GM12864 (cell line): ENCODE measurements at places on chromosomes 1 and 21.

GRCh38 chr1:229661897-229662296 is 35.9 kb downstream of the URB2 start:
- DNase-seq = no peak

DNA sequence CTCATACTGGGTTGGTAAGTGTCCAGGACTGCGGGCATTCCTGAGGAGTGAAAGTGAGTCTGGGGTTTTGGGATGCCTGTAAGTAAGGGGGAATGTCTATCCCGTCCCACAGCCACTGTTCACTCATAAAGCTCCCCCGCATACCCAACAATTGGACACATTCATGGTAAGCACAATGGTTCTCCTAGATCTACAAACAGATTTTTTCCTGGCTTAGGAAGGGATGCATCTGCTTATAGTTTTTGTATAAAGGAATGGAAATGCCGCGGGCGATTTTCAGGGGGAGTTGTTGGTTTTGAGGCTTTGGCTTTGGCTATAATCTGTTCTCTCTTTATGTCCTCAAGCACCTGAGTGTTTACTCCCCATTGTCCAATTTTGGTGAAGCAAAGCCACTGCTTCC is 7.1 kb downstream of the ERVH48-1 start:
- no peak for DNase-seq

DNA sequence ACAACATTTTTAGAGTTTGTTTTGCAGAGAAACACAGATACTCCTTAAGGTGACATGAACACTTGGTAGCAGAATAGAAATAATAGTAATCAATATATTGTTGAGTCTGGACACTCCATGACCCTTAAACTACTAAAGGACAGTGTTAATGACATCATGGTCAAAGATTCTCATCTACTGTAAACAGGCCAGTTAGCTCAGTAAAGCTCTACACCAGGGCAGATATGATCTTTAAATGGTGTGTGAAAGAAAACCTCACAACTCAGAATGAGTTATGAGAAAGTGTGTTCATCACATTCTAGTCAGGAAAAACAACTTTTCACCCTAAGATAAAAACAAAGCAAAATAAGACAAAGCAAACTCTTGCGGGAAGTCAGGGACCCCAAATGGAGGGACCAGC is 58.1 kb upstream of the ADAMTS5 start:
- DNase-seq = no peak

- DNase-seq = no peak
Measured at GRCh38 chr1:61853583-61853982, 111.3 kb downstream of the PATJ start.

- DNase-seq = no peak
Measured at GRCh38 chr1:222784916-222785315, 29.9 kb upstream of the DISP1 start.

GRCh38 chr1:61123326-61123725 is 41.0 kb downstream of the NFIA start:
- no peak for DNase-seq

- no peak for DNase-seq
Measured at GRCh38 chr1:63082766-63083165, 239.6 kb upstream of the FOXD3 start.

DNA sequence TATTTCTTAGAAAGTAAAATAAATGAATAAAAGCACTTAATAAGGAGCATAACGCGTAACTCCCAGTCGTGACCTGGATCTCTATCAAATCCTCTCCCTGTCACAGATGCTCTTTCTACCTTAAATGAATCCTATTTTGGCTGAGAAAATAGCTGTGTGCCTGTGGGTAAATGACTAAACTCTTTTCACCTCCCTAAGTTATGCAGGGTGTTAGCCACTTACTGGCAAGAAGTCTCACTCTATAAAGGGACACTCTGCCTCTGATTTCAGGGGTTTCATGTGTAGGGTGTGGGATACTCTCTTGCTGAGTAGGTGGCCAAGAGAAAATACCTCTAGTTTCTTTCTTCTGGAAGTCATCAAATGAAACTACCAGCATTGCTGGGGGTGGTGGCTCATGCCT is 24.3 kb upstream of the PPP1R15B start:
- DNase-seq = no peak

GRCh38 chr1:107673006-107673405 is 292.0 kb downstream of the VAV3 start:
- no peak for DNase-seq

DNA sequence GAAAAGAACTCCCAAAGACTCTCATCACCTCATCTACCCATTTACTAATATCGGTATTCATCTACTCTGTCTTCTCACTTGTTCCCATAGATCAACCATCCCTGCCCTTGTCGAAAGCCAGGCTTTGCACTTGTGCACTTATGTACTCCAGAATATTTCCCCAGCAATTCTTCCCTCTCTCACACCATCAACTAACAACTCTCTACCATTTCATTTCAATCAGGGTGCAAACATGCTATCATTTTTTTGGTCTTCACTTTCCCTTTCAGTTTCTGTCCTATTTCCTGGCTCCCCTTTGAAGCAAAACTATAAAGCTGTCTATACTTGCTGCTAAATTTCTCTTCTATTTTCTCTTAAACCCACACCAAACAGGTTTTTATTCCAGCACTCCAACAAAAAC is 6.7 kb downstream of the C1orf105 start:
- no peak for DNase-seq

DNA sequence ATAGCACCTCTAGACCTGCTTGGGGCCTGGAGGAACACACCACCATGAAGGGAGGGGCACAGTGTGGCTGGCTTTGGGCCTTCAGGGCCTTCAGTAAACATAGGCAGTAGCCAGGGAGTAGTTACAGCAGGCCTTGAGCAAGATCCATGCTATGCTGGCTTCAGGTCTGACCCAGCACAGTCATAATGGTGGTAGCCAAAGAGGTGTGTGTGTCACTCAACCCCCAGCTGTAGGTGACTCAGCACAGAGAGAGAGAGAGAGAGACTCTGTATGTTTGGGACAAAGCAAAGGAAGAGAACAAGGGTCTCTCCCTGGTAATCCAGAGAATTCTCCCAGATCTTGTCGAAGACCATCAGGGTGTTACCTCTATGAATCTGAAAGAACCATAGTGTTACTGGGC is 250.5 kb upstream of the PKN2 start:
- no peak for DNase-seq
